T-helper 17 cell (primary cell): ENCODE measurements at places on chromosomes 1 and 21.
A peak's percentile ranks its signal among the peaks of the same experiment; 100 is the strongest.

DNA sequence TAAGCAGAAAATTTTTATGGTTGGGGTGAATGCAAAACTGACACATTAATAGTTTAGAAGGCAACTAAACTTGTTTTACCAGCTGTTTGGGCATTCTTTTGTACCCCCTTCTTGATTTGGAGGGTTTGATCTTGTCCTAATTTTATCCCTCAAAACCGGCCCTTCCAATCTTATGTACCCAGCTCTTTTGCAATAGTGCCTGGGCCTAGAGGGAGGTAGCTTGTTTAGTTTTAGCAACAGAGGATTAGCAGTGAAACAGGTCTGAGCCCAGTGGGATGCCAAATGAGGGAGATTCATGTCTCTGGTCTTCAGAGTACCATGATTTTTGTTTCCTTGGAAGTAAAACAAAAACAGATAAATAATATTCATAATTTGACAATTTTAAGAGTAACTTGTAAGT lies 45.1 kb downstream of the CRP start:
- DNase-seq = no peak

DNA sequence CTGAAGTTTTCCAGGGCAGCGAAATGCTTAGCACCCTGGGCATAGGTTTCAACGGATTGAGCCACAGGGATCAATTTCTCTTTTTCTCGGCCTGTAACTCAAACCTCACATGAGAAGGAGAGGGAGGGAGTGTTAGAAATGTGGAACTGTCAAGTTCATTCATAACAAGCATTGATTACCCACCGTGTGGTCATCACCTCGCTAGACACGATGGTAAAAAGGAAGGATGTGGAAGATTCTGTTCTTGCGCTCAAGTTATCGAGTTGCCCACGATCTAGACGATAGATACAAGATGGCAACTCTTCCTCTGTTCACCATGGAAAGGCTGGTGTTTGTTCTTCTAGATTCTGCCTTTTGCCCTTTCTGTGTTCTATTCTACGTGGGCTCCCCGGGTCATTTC lies 4.0 kb upstream of the RCAN3 start:
- no peak for DNase-seq

DNA sequence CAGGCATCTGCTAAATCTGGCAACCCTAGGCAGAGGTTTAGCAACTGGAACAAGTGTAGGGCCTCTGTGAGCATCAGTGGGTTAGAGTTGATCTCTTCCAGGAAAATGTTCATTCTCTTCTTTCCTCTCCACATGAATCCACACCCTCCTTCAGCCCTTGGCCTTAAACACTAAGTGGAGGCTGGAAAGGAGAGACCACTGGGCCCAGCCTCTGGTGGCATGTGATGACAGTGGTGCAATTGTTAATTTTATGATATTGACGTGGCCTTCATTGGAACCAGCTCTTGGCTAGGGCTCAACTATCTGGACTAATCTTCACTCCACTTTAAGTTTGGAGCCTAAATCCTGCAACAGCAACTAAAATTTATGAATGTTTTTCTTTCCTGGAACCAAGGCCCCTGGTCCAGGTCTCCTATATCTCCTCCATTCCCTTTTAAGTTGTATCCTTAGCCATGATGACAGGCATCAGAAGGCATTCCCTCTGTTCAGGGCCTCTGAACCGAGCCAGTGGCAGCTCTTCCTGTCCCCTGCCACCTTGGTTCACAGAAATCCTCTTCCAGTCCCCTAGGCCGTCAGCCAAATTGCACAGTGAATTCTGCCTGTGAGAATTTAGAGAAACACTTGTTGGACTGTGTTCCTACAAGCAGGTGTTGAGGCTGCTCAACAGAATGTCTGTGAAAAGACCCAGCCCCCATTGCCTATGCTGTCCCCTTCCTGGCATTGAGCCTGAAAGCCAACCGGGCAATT lies 132.2 kb downstream of the PSMG1 start:
- no peak for DNase-seq

GRCh38 chr1:209662879-209663327 lies 10.7 kb upstream of the LAMB3 start:
- DNase-seq = no peak

GRCh38 chr1:109763646-109764415 lies at the start of gene EPS8L3:
Gene EPS8L3 (minus strand): TSS chr1:109763923. CDS start chr1:109761749, 2,174 bp downstream.
- DNase-seq = peak; percentile 7

- no peak for DNase-seq
Measured at GRCh38 chr1:231611851-231612250, 14.7 kb upstream of the DISC1 start.

GRCh38 chr1:222416001-222416791 lies 131.7 kb downstream of the HHIPL2 start:
- no peak for DNase-seq

GRCh38 chr1:153465811-153466636 lies 5.6 kb upstream of the S100A7 start:
- DNase-seq = peak; percentile 64

- DNase-seq = no peak
Measured at GRCh38 chr21:17537299-17537698, 24.5 kb downstream of the CXADR start.

DNA sequence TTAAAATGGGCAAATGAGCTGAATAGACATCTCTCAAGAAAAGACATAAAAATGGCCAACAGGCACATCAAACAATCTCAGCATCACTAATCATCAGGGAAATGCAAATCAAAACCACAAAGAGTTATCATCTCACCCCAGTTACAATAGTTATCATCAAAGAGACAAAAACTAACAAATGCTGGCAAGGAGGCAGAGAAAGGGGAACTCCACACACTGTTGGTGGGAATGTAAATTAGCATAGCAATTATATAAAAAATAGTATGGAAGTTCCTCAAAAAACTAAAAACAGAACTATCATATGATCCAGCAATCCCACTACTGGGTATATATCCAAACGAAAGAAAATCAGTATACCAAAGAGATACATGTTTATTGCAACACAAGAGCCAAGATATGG lies 68.7 kb downstream of the DENND1B start:
- no peak for DNase-seq

DNA sequence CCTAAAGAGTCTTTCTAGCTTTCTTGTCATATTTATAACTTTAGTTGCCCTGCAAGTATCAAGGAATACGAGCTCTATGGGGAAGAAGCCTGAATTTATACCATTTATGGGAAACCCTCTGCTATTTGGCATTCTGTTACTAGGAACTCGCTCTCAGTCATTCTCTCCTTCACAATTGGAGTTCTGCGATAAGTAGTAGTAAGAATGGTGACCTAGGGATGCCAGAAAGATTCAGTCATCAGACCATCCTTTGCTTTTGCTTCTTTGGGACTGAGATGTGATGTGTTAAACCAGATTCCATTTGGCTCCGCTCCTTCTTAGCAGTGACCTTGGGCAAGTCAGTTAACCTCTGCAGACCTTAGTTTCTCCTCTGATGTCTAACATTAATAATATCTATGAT lies 256.5 kb downstream of the FGGY start:
- DNase-seq = no peak

DNA sequence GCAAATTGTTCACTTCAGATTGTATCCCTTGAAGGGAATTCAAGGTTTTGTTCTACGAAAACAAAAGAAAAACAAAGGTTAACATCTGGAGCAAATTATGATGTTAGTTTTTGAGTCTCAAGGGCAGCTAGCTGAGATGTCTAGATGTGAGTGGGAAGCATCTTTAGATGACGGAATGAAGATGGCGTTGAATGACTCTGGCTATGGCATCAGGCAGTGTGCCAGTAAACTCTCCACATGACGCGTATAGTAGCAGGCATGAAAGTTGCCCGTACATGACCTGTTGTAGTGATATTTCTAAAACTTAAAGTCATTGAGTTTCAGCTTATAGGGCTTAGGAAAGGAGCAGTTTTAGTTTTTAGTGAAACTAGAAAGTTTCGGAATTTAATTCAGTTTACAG lies 12.3 kb upstream of the SDC3 start:
- no peak for DNase-seq

DNA sequence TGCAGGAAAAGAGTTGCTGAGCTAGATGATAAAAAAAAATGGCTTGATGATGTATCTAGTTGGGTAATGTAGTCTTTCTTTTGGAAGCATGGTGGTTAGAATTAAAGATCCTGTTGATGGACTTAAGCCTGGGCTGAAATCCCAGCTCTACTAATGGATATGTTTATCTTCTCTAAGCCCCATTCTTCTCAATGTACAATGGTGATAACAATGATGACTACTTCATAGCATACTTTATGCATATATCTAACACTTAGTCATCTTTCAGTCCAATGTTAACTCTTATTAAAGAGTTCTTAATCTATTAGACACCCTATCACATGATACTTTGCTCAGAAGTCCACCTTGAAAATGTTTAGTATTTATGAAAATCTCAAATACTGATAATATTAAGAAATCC lies 189.5 kb downstream of the PLA2G4A start:
- no peak for DNase-seq

DNA sequence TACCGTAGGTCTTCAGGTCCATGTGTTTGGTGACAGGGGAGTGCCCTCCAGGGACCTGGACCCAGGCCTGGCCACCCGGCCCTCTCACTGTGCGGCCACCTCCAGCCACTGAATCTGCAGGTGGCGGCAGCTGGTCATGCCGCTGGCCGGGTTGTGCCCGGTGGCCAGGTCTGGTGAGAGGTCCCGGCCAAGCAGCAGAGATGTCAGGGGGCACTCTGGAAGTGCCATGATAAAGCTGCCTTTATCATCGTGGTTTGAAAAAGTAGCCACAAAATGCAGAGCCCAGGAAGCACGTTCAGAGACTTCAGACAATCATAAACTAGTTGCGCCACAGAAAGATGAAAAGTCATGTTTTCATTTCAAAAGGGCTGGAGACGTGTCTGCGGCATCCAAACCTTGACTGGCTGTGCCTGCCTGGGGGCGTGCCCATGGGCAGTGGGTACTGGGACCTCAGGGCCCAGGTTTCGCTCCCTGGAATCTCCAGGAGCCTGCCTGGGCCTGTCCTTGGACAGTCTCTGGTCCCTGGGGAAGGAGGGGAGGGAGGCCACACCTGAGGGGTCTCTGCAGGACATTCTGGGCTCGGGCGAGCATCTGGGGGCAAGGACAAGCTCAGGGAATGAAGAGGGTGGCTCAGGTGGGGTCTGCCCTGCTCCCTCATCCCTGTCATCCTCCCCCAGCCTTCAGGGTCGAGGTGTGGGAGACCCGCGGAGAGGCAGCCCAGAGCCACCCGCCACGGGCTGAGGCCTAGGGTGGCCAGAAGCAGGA lies 44.9 kb downstream of the COL18A1 start:
- no peak for DNase-seq

- DNase-seq = no peak
Measured at GRCh38 chr21:17631195-17631594, 18.5 kb upstream of the BTG3 start.

GRCh38 chr1:230930986-230931385 lies 47.7 kb downstream of the TTC13 start:
- DNase-seq = no peak

GRCh38 chr1:166485620-166486019 lies 318.8 kb upstream of the FAM78B start:
- no peak for DNase-seq

- DNase-seq = no peak
Measured at GRCh38 chr1:9701665-9702064, 50.1 kb downstream of the PIK3CD start.

DNA sequence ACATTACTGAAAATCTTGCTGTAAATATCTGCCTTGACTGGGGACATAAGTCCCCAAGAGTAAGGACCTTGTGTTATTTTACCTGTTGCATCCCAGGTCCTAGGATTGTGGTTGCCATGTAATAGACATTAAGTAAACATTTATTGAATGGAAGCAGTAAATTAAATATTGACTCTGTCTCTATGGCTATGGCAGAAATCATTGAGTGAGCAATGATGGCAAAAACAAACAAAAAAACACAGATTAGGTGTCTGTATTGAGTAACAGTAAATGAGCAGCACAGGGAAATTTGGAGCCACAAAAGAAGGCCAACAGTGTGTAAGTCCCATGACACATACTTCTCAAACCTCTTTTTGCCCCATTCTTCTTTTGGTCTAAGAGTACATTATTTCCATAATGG lies 240.4 kb downstream of the NFIA start:
- no peak for DNase-seq

DNA sequence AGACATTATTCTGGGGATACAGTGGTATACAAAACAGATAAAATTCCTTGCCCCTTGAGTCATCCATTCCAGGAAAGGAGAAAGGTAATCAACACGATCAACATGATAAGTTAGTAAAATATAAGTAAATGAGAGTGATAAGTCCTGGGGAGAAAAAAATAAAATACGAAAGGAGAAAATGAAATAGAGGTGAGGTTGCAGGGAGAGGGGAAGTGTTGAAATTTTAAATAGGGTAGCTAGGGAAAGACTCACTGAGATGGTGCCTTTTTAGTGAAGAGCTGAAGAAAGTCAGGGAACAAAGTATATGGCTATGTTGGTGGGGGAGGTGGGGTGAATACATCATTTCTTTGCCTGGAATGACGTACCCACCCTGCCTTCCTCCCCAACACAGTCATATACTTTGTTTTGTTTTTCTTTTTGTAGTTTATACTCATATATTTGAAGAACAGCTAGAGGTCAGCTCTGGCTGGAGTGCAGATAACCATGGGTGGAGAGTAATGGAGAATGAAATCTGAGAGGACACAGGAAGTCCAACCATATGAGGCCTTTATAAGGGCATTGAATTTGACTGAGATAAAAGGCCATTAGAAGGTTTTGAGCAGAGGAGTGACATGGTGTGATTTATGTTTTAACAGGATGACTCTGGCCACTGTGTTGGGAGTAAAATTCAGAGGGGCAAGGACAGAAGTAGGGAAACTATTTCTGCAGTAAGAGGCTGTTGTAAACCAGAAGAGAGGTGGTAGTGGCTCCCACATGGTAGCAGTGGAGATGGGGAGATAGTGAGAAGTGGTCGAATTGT lies 54.8 kb downstream of the OSBPL9 start:
- no peak for DNase-seq

- DNase-seq = no peak
Measured at GRCh38 chr1:23801338-23801748, 789 bp upstream of the GALE start.

GRCh38 chr1:19384113-19384512 lies 72.0 kb downstream of the SLC66A1 start:
- DNase-seq = no peak

DNA sequence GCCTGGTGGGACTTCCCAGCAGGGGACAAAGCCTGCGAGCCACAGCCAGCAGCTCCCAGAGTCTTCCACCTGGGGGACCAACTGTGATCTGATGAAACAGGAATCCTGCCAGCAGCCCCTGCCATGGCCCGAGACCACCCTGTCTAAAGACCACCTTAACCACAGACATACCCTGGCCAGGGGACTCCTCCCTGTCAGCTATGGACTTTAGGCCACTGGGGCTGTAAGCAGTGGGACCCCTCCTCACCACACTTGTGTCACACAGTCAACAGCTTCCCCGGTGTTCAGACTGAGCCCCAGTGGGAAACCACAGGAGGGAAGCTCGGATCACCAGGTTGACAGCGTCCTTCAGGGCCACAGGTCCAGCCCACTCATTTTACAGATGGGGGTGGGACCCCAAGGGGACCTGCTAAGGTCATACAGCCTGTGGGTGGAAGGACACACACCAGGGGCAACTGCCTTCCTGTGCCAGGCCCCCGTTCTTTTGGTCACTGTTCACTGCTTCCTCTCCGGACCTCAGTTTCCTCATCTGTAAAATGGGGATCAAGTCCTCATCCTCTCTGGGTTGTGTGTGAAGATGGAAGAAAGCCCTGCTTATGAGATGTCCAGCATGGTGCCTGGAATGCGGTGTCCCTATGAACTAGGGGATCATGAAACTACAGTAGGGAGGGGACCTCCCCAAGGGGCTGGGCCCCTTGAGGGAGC lies 11.4 kb downstream of the EPHA2 start:
- DNase-seq = no peak

- no peak for DNase-seq
Measured at GRCh38 chr21:42861311-42861847, 18.0 kb downstream of the WDR4 start.

GRCh38 chr1:30893776-30894507 lies 14.6 kb downstream of the SDC3 start:
- no peak for DNase-seq
